ENCODE measurements at places on chromosomes 4 and X.

DNA sequence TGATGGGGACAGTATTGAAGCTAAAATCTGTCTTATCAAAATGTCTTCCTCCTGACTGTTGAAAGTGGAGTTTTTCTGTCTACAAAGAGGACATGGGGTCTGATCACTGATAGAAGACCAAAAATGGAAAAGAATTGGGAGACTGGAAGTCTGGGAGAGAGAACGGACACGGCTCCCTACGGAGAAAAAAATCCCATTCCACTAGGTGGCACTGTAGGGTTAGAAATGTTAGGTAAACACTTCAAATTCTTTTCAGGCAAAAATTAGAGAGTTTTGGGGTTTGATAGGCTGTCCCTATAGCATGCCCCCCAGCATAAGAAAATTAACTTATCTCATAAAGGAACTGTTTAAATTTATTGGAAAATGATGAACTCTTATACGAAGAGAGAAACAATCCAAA is 200.5 kb downstream of the FAM133A start:
- DNase-seq, result no peak

DNA sequence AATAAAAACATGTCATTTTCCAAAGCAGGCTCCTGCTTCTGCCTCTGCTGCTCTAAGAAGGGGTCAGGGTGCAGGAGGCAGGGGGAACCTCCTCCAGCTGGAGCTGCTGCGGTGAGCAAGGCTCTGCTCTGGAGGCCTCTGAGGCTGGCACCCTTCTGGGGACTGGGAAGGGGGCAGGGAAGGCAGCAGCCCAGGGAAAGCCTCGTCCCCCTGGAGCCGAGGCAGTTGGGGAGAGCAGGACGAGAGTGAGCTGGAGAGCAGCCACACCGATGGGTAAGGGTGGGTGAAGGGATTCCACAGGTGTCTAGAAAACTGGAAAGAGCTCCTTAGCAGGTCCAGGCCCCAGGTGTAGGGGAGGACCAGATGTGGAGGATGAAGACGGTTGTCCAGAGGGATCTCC is 2.0 kb upstream of the CTAG2 start:
- no peak for DNase-seq

DNA sequence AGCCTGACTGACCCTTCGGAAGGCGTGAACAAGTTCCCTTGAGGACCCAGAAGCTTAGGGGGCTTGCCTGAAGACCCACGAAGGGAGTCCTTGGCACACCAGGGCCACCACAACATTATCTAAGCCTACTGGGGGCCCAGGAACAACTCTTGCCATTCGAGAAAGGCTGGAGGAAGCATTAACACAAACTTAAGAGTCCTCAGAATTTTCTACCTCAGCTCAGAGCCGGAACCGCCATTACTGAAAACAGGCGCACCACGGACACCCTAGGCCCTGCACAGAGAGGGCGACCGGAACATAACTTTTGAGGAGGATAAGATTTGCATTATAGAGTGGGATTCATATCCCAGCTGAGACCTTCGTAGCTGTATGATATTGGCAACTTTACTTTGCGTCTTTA is 229.1 kb downstream of the ADAM29 start:
- no peak for DNase-seq

- DNase-seq, result no peak
Measured at GRCh38 chr4:26048950-26049349, 134.9 kb downstream of the SMIM20 start.

- no peak for DNase-seq
Measured at GRCh38 chr4:17577665-17578481, 875 bp downstream of the LAP3 start.

- no peak for DNase-seq
Measured at GRCh38 chr4:37631551-37631950, 54.6 kb downstream of the RELL1 start.

GRCh38 chrX:106300239-106300638 is 132.1 kb downstream of the PWWP3B start:
- DNase-seq, result no peak

GRCh38 chr4:53937327-53937726 is 127.1 kb downstream of the CHIC2 start:
- no peak for DNase-seq

Measured in stimulated activated CD8-positive, alpha-beta memory T cell treated with anti-CD3 and anti-CD28 coated beads, Interleukin-2, amount 100 ng/mL, for 1 hour (primary cell).